ENCODE measurements at places on chromosomes 3 and 15.

- no peak for DNase-seq
These were observed 495.8 kb downstream of the NTRK3 start for GRCh38 chr15:87760547-87761314.

GRCh38 chr3:62940771-62941563 is 65.8 kb upstream of the CADPS start:
- no peak for DNase-seq

DNA sequence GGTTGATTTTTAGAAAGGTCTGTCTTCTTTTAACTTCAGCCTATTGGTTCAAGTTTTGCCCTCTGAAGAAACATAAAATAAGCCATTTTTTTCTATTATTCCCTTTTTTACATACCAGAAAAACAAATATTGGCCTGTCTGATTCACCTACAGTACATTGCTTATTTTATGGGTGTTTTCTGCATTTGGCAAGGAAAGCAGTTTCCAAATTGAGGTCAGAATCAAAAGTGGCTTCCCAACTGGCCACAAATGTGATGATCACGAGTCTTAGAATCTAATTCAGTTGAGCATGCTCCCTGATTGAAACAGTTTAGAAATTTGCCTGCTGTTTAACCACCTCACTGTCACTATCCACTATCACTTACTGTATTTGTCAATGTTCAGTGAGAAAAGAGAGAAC is 106.9 kb upstream of the CHMP2B start:
- DNase-seq, result no peak

GRCh38 chr3:156548902-156549301 is 6.0 kb downstream of the SSR3 start:
- no peak for DNase-seq

- DNase-seq, result no peak
These were observed 41.5 kb downstream of the DLG1 start for GRCh38 chr3:197256836-197257444.

DNA sequence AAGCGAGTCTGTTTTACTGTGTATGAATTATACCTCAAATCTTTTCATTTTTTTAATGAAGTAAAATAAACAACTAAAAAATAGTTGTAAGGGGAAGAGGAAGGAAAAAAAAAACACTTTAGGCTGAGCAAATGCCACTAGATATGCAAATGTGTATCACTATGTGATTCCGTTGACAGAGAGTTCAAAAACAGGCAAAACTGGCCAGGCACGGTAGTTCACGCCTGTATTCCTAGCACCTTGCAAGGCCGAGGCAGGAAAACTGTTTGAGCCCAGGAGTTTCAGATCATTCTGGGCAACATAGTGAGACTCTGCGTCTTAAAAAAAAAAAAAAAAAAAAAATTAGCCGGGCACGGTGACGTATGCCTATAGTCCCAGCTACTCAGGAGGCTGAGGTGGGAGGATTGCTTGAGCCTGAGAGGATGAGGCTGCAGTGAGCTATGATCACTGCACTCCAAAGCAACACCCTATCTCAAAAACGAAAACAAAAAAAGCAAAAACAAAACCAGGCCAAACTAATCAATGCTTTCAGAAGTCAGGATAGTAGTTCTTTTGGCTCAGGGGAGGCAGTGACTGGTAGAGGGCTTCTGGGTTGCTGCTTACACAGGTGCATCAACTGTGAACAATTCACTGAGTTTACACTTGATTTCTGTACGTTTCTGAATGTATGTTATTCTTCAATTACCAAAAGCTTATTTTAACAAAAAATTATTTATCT is 7.4 kb downstream of the PRC1 start:
- DNase-seq, result no peak

GRCh38 chr3:188164248-188164687 is 10.3 kb downstream of the LPP start:
- DNase-seq, result no peak

- DNase-seq, result no peak
These were observed 47.3 kb downstream of the AMOTL2 start for GRCh38 chr3:134326760-134327593.

- DNase-seq, result no peak
These were observed 19.3 kb upstream of the RAB6B start for GRCh38 chr3:133914839-133915600.

GRCh38 chr3:179321668-179322285 is 1.1 kb upstream of the ZNF639 start:
- DNase-seq, result no peak

GRCh38 chr15:58760385-58761009 is 10.6 kb upstream of the MINDY2 start:
- no peak for DNase-seq
